SIG-M5 (cell line): ENCODE measurements at places on chromosomes 5 and 9.

DNA sequence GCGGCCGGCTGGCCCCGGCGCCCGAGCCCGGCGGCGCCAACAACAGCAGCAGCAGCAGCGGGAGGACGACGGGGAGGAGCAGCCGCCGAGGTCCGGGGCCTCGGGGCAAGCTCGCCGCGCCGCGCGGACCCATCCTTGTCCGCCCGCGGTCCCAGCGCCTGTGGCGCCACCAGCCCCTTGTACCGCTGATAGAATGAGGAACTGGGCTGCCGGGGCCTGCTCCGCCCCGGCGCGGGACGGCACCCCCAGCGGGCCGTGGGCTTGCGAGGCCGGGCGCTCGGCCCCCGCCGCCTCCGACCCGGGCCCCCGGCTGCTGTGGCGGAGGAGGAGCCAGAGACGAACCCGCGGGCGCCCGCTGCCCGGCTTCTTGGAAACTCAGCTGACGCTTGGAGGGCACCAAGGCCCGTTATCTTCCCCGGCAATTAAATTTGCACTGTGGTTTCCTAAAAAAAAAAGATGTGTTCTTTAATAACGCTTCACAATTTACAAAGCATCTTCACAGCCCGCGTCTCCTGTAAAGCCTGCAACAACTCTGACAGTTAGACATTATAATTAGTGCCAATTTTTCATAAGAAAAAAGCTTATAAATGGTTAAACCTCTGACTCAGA lies at the start of gene ARSB:
Gene ARSB (minus strand): TSS at position 195 of the 609 bp plus-strand sequence. CDS start 62 bp downstream, at position 133.
- no peak for DNase-seq

DNA sequence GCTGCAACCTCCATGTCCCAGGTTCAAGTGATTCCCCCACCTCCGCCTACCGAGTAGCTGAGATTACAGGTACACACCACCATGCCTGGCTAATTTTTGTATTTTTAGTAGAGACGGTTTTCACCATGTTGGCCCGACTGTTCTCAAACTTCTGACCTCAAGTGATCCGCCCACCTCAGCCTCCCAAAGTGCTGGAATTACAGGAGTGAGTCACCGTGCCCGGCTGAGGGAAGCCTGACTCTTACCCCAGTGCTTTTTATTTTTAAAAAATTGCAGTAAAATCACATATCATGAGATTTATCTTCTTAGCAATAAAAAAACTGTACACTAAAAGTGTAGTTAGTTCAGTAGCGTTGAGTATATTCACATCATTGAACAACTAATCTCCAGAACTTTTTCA lies 105.3 kb downstream of the SLIT3 start:
- no peak for DNase-seq

DNA sequence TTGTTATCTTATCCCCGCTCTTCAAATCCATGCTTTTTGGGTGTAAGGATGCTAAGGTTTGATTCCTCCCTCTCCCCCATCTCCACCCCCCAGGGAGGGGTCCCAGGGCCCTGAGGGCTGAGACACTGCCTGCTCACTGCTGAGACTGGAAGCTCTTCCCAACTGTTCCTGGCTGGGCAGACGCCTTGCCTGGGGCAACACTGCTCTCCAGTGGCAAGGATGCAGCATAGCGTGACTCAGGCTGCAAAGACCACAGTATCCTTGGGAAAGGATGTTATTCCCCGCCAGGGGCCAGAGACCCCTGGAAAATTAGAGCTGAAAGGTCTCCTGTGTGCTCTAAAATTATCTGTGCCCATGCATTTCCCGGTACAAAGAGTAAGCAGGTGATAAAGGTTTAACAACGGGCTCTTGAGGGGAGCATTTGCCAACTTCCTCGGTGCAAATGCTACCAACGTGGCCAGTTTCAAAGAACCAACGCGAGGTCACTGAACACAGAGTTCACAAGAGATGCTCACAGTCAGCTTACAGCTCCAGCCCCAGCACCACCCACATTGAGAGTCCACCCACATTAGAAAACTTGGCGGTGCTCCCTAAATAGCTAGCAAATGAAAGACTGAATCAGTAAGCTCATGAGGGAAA lies 271.9 kb downstream of the NSG2 start:
- DNase-seq = no peak

- no peak for DNase-seq
Measured at GRCh38 chr9:107367727-107368502, 84.8 kb downstream of the RAD23B start.

- DNase-seq = no peak
Measured at GRCh38 chr5:75395277-75395676, 58.3 kb downstream of the HMGCR start.

DNA sequence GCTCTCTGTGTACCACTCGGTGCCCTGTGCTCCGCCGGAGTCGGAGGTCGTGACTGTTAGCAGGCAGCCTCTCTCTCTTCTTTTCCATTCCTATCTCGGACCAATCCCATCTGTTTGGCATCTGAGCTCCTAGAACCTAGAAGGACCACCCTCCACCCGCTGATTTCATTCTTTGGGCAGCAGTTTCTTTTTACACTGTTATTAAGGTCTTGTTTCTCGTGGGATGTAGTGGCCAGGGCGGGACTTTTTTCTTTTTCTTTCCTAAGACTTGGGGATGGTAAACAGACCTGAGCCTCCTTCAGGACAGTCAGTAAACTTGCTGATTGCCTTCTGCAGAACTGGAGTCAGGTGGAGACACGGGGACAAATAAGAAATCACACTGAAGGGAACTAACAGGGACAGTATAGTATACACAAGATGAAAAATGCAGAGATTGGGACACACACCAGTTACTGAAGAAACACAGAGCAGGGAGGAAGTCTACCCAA lies 500 bp downstream of the URM1 start:
- DNase-seq = no peak

- no peak for DNase-seq
Measured at GRCh38 chr5:15938961-15939360, 240.6 kb downstream of the MARCHF11 start.

GRCh38 chr9:137157618-137158415 lies 12.0 kb downstream of the LRRC26 start:
- DNase-seq = no peak

DNA sequence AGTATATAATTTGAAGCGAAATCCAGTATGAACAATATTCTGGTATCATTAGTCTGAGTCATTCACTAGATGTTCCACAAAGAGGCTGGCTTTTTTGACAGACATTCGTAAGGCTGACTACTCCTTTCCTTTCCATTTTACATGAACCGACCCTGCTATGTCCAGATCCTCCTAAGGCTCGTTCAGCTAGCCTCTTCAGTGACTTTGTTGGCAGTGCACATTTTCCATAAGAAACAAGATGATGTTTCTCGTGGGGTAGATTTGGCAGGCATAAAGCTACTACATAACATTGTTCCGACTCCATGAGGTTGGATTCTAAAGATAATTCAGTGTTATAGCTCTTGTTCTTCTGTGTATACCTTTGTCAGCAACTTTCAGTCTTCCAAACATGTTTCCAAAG lies 49.0 kb downstream of the ZNF462 start:
- DNase-seq = no peak

GRCh38 chr9:134475011-134475790 lies 148.9 kb downstream of the RXRA start:
- DNase-seq = no peak

DNA sequence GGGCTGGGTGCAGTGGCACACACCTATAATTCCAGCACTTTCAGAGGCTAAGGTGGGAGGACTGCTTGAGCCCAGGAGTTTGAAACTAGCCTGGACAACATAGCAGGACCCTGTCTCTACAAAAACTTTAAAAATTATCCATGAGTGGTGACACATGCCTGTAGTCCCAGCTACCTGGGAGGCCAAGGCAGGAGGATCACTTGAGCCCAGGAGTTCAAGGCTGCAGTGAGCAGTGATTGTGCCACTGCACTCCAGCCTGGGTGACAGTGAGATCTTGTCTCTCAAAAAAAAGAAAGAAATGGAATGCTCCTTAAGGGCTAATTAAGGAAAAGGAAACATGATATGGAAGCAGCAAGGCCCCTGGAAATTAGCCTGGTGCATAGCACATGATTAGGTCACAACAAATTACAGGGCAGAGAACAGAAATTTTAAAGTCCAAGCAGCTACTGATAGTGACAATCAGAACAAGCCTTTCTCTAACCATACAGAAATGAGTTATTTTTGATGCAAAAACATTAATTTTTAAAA lies 19.5 kb downstream of the ANKH start:
- no peak for DNase-seq

GRCh38 chr5:146467760-146468159 lies 20.6 kb downstream of the TCERG1 start:
- DNase-seq = no peak

DNA sequence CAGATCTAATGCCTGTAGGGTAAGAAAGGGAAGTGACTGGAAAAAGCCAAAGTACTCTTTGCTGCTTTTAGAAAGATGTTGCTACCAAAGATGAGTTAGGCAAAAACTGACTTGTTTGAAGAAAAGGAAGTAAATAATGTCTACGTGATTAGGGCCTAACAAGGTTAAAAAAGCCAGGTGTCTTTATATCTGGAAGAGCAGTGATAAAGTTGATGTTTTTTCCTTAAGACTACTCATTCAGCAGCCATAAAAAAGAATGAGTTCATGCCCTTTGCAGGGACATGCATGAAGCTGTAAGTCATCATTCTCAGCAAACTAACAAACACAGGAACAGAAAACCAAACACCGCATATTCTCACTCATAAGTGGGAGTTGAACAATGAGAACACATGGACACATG lies 13.5 kb upstream of the AMACR start:
- no peak for DNase-seq

DNA sequence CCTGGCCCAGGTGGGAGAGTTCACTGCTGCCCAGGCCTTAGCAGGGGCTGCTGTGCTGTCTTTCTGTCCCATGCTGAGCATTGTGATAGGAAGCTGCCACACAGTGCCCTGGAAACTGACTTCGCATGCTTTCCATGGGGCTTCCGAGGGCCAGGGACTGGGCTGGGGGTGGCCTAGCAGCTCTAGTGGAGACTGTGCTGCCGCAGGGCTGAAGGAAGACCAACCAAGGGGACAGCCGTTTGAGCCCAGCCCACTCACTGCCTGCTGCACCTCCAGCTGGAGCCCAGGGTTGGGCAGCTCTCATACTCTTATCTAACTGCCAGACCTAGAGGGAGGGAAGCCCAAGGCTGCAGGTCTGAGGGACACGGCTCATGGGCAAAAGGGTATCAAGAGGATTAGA lies 79.2 kb downstream of the RGS3 start:
- no peak for DNase-seq

- DNase-seq = no peak
Measured at GRCh38 chr5:87524217-87524616, 111.5 kb upstream of the CCNH start.

- DNase-seq = no peak
Measured at GRCh38 chr5:141762790-141763368, 80.8 kb upstream of the ARAP3 start.

DNA sequence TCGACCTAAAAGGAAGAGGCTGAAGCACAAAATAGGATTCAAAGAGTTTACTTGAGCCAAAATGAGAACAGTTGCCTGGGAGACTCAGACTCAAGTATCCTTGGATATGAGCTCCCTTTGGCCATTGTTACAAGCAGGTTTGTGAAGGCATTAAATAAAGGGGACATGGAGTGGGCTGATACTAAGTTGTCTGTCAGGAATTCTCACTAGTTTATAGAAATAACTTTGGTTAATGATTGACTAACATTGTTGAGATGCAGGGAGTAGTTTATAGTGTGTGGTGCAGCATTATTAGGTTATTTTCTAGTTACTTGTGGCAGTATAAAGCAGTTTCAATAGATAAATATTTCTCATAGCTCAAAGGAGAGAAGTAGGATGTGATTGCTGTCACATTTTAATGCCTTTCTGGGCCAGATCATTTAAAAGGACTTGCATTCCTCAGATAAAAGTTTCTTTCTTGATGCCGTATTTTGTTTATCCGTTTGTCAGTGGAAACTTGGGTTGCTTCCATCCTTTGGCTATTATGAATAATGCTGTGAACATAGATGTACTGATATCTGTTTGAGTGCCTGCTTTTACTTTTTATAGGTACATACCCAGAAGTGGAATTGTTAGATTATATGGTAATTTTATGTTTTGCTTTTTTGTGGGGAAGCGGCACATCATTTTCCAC lies 9.1 kb downstream of the AP3S1 start:
- DNase-seq = no peak

GRCh38 chr9:135287627-135288026 lies 192.0 kb upstream of the PPP1R26 start:
- no peak for DNase-seq

- no peak for DNase-seq
Measured at GRCh38 chr5:95633671-95634070, 12.9 kb upstream of the RFESD start.
